ENCODE measurements at places on chromosomes 1 and 21.

DNA sequence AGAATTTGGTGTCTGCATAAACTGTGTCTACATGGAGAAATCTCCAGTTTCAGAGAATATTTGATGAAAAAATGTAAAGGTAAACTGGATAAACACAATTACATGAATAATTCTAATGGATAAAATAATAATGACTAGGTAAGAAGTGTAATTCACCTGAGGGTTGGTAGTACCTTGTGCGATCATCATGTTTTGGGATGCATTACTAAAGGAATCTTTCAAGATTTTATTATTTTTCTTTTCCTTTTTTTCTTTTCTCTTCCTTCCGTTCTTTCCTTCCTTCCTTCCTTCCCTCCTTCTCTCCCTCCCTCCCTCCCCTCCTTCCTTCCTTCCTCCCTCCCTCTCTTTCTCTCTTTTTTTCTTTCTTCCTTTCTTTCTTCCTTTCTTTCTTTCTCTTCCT is 818.7 kb downstream of the LTN1 start:
- no peak for DNase-seq

DNA sequence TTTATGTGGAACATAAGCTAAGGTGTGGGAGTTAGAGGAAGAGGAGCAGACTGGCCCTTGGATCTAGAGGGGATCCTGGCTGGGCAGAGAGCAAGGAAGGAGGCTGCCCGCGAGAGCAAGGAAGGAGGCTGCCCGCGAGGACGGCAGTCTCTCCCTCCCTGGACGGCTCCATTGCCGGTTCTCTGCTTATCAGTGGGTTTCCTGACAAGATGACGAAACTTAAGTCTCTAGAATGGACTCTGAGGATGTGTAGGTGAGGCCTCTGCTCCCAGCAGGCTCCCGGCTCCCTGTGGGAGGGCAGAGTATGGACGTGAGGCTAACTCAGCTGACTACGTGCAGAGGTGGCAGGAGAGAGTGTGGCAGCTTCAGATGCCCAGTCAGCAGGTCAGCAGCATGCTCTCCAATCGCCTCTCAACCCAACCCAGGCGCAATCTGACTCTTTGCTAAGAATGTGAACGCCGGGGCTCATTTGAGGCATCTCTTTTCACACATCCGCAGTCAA is 6.1 kb downstream of the MYBPHL start:
- DNase-seq, result no peak

DNA sequence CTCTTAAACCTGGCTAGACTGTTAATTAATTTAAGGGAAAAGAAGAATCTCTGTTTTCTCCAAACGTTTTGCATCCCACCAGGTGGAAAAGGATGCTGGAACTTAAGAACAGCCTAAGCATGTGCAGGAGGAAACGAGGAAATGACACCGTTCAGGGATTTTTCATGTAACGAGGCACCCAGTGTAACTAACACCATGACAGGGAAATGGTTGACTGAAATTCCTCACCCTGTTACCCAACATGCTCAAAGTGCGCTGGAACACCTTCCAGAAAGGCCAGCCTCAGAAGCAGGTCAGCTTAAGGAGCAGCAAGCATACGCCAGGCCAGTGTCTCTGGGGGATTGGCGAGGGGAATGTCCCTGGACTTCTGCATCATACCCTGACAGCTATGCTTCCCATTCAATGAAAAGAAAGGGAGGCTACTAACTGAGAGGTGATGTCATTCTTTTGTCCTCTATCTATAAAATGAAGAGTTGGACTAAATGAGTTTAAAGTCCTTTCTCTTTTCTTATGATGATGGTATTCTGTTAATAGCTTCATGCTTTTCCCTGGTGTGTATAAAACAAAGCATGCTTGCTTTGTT is 21.6 kb downstream of the TNN start:
- DNase-seq, result no peak

- no peak for DNase-seq
These were observed 144.4 kb downstream of the RGS7 start for GRCh38 chr1:241212628-241213027.

DNA sequence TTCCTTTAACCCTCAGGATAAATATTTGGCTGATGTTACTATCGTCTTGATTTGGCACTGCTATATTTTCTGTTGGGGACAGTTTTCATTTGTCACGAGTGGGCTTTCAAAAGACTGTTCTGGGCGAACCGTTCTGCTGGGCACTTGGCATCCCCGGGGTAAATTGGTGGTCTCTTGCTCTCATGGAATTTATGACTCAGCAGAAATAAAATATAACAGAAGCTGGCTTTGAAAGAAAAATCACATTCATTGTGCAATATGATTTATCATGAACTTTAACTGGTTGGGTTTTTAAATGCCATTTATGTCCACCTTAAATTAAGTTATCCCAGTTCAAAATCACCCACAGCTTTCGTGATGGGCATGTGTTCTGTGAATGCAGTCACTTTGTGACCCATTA is 147.3 kb downstream of the KAZN start:
- DNase-seq, result no peak

DNA sequence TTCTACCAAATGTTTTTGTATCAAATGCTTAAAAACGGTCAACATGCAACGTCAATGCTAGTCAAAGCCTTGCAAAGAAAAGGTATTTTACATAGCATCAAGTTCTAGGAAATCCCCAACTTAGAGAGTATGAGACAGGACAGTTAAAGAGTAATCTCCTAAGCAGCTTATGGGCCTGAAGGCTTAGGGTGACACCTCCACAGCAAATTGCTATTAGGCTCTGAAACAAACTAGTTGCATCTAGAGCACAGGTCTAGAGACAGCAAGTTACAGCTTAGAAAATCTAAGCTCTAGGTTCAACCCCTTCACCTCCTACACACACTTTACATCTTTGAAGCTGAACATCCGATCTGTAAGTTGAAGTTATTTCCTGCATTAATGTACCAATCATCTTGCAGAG is 13.7 kb downstream of the PABPC4 start:
- no peak for DNase-seq

DNA sequence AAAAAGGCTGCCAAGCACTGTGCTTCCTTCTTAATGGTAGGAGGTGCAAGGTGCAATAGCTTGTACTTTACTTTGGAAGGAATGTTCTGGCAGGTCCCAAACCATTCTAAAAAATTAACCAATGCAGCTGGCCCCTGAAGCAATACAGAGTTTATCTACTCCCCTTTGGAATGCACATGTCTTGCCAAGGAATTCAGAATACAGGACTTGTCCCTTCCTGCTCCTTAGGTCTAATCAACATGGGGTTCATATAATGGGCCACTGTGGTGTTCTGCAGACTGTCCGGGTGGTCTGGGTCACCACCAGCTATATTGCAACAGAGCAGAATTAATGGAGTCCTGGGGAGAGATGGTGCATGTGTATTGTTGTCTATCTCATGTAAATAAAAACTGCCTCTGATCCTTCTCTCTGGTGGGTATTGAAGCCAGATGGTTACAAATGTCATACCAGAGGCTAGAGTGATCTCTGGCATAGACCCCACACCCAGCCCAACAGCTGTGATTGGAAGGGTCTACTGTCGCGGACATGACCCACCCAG is 112.8 kb downstream of the RIPK4 start:
- peak; percentile 40 for DNase-seq

GRCh38 chr21:45578811-45579381 is 36.7 kb upstream of the SLC19A1 start:
- no peak for DNase-seq

DNA sequence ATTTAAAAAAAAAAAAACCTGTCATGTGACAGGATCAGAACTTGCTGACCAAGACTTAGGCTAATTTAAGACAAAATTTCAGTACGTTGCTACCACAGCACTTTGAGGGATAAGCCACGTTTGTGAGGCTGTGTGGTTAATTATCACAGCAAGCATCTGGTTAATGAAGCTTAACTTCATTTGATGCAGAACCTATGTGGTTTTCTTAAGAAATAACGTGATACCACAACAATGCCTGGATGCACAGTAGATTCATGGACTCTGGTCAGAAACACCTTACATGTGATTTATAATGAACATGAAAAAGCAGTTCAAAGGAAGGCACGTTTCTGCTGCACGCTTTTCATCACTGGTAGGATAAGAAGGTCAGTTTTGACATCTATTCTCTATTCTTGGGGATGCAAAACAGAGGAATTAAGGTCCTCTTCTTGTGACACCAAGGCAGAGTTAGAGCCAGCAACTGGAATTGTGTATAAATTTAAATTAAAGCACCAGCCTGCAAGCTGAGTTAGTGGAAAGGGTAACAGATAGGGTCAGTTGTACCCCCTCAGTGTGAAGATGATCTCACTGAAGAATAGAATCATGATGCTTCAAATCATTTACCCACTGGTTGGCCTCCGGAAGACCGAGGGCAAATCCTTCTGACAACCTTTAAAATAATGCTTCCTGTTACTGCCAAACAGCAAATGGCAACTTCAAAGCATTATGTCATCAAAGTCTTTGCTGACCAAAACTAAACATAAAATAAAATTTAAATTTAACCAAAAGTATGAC is 6.0 kb upstream of the KRTAP8-1 start:
- no peak for DNase-seq

DNA sequence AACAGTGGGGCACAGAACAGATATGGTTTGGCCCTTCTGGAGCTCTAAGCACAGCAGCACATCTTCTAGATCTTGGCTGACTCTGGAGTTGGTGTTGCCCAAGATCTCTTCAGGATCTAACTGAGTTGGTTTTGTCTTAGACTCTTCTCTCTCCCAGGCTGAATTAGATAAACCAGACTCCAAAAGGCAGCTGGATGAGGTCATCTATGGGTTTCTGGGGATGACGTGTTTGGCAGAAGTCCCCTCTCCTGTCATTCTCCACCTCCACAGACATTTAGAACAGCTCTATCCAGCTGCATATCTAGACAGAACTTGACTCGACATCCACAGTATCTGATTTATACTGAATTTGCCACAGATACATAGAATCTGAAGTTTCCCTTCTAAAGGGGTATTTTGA is 75.3 kb downstream of the ST6GALNAC5 start:
- DNase-seq, result peak; percentile 92

DNA sequence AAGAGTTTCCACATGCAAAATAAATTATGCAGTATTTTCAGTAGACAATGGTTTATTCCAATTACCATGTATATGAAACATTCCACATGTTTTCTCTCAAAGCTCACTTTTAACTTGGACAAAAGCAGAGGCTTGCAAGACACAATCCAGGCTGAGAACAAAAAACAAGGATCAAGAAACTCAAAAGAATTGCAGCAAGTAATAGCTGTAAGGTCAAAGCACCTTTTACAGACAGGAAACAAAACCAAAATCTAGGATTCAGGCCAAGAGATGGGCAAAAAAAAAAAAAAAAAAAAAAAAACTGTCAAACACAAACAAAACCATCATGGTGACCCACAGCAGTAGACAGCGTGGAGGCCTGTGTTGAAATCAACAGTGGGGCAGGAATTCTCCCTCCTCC is 9.3 kb downstream of the RGS1 start:
- no peak for DNase-seq

- no peak for DNase-seq
These were observed 243.1 kb downstream of the PRDM2 start for GRCh38 chr1:13943055-13943454.

- no peak for DNase-seq
These were observed 32.6 kb upstream of the CD46 start for GRCh38 chr1:207719234-207719633.

DNA sequence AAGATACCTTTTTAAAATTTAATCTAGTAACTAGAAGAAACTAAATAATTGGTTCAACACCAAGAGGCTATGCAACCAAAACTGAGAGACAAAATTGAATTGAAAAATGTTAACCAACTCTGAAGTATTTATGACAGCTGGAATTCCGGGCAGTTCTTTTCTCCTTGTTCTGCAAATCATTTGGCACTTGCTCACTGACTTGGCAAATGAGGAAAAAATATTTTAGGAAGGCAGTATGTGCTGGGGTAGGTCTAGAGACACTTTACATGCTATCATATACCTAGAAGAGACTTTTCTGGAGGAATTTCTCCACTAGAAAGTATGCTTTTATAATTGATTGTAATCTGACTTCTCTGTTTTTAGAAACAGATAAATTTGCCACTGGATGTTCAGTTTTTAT is 22.1 kb upstream of the SH3D21 start:
- no peak for DNase-seq

DNA sequence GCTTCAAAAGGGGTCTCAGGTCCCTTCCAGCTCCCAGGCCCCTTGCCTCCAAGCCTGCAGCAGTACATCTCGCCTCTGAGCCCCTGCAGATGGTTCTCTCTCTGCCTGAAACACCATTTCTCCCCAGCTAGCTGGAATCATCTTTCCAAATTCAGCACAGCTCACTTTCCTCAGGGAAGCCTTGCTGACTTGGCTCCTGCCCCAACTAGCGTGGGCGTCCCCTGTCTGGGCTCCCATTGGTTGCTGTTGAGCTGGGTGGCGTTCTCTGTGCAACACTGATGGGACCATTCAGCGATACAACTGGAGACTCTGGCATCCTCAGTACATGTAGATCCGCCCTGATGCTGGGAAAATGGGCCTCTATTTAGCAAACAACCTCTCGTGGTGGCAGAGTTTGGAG is 141.3 kb upstream of the IGSF21 start:
- DNase-seq, result no peak

- DNase-seq, result peak; percentile 23
These were observed 54.3 kb upstream of the SERBP1 start for GRCh38 chr1:67484492-67484891.

DNA sequence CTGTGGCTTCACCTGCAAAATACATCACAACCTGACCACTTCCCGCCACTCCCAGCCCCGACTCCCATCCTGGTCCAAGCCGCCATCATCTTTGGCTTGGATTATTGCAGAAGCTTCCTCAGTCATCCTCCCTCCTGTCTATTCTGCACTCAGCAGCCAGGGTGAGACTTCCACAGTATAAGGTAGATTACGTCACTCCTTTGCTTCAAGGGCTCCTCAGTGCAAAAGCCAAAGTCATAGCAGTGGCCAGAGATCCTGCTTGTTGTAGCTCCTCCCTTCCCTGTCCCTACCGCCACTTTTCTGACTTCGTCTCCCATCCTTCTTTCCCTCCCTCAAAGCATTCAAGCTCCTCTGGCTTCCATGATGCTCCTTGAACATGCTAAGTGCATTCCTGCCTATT is 152.8 kb downstream of the GRIK3 start:
- DNase-seq, result no peak

GRCh38 chr1:221761354-221762002 is 19.6 kb upstream of the DUSP10 start:
- DNase-seq, result no peak

DNA sequence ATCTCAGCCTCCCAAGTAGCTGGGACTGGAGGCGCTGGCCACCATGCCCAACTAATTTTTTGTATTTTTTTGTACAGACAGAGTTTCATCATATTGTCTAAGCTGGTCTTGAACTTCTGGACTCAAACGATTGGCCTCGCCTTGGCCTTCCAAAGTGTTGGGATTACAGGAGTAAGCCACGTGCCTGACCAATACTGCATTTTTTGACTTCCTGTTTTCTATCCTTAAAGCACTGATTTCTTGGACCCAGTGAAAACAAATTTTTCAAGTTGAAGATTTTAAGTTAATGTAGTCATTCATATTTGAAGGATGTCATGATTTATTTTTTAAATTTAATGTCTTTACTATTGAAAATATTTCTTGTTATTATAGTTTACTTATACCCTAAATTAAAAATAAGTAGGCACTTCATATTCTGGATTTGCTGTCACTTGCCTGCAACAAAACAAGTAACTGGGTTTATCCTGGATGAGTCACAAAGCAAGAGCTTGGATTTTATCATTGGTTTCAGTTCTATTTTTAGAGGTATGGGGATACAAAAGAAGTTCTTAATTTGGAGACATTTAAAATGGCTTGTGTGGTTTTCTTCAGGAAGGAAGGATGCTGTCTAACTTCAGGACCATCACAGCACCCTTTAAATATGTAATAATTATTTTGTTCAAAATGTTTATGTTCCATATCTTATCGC is 2.2 kb upstream of the VPS45 start:
- peak; percentile 48 for DNase-seq

- no peak for DNase-seq
These were observed 323.7 kb upstream of the FAM78B start for GRCh38 chr1:166490437-166490991.

- peak; percentile 96 for DNase-seq
These were observed 12.5 kb downstream of the EPS15 start for GRCh38 chr1:51506537-51506936.
